ENCODE measurements at places on chromosomes 6 and 20.

DNA sequence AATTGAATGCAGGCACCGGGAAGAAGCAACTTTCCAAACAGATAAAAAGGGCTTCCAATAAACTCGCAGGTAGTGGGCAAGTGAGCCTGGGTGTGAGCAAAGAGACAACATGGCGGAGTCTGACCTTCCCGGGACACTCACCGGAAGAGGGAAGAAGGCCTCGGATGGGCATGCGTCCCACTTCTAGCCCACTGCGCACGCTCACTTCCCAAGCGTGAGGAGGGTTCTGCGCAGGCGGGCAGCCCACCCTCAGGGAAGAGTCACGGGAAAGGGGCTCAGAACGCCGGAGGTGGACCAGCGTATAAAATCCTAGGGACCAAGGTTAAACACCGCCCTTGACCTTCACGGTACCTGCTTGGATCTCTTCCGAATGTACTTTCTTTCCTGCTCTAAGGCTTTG lies 95.5 kb upstream of the AFDN start:
- no peak for DNase-seq

GRCh38 chr20:51495921-51496545 lies 46.5 kb downstream of the NFATC2 start:
- DNase-seq: no peak

DNA sequence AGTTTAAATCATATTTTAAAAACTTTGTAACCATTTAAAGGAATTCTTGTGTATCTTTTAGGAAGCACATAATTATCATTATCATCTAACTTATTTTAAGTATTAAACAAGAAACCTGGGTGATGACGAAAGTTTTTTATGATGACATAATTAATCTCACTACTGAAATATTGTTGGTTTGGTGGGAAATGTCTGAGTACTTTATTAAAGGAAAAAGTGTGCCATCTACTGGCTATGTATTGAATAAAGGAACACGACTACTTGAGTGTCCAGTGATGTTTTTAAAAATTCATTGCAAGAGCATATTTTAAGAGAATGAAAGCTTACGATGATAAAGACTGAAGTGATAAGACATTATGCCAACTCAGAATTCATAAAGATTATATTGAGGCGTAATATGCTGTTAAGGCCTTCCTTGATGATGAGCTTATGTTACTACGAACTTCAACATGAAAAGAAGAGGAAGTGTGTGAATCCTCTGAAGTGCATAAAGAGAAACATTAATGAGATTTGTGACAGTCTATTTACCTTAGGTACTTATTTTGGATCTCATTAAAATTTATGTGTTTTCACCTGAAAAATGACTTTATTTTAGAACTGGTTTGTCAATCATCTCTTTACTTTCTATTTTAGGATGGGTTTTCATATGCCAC lies 12.0 kb upstream of the TRMT11 start:
- no peak for DNase-seq

GRCh38 chr6:22929311-22929985 lies 360.1 kb downstream of the HDGFL1 start:
- DNase-seq: no peak

DNA sequence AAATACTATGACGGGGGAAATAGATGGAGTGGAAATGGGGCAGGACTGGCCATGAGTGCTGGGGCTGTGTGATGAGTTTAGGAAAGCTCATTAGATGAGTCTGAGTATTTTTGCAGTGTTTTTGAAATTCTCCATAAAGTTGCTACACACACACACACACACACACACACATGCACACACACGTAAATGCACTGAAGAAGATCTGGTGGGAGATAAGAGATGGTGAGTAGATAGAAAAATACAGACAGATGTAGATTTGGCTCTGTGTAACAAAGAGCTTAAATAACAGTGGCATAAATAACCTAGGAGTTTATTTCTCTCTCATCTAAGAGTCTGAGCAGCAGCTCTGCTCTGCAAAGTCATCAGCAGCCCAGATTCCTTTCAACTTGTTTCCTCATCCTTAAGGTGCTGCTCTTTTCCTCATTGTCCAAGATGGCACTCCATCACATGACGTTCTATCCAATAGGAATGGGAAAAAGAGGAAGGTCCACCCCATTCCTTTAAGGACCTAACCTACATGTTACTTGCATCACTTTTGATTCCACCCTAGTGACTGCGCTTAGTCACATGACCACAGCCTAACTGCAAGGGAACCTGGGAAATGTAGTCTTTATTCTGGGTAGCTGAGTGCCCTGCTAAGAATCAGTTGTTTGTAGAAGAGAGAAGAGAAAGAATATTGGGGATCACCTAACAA lies 76.4 kb downstream of the EYA2 start:
- DNase-seq: peak; percentile 32

DNA sequence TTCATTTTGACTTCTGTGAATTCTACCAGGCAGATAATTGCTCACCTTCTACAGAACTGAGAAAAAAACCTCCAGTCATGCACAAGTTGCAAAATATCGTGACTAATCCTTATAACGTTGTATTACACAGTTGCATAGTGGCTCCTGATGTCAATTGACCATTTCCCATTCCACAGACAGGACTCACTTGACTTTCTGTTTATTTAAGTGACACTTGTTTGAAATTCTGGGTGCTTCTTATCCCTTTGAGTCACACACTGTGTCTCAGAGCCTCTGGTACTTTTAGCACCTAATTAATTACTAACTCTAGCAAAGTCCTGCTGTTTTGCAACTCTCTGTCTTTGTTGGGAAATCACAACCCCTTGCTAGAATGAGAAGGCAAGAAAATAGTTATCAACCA lies 16.2 kb upstream of the RSPO3 start:
- peak; percentile 14 for DNase-seq

DNA sequence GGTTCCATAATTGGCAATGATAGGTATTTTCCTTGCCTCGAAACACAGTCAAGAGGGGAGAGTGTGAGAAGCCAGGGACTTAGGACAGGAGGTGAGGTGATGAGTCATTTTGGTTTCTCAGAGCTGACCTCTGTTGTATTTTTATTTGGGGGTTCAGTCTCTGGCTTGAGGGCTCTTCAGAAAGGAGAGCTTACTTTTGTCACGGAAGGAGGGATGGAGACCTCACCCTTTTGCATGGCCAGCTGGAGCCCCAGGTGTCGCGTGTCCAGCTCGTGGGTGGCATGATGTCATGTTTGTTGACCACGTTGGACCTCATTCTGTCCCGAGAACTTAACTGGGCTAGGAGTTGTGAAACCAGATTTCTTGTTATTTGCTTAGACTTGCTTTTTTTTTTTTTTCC lies 293.9 kb downstream of the QKI start:
- no peak for DNase-seq

- DNase-seq: no peak
Measured at GRCh38 chr6:134948691-134949090, 1.2 kb downstream of the ALDH8A1 start.

GRCh38 chr6:6399568-6399967 lies 79.1 kb upstream of the F13A1 start:
- DNase-seq: no peak

DNA sequence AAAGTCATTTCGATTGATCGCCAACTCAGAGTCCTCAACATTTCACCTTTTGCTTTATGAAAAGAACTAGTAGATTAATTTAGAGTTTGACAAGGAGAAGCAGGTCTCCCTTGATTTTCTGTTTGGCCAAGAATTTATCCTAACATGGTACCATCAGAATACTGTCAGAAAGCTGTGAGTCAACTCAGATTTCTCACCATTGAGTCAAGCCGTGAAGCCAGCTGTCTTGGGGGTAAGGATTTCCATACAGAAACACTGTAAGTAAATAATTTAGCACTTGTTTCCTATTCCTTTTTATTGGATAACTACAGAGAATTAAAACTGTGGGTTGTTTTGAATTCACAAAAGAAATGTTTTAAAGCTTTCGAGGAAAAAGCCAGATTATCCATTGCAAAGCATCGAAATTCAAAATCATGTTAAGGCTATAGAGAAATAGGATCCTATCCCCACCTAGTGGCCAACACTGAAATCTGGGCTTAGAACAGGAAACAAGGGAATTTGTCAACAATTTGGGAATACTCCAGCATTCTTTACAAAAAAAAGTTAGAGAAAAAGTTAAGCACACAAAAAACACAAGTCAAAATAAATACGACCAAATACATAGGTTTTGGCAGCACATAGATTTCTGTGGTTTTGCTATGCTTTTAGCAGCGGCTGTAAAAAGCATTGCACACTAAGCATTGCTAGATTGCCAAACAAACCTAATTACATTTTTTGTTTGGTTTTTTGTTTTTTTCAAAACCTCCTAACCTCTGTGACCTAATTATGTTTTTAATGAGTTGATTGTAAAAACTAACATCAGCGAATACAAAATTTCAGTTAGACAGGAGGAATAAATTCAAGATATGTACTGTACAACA lies 44.2 kb downstream of the COL11A2 start:
- peak; percentile 36 for DNase-seq

DNA sequence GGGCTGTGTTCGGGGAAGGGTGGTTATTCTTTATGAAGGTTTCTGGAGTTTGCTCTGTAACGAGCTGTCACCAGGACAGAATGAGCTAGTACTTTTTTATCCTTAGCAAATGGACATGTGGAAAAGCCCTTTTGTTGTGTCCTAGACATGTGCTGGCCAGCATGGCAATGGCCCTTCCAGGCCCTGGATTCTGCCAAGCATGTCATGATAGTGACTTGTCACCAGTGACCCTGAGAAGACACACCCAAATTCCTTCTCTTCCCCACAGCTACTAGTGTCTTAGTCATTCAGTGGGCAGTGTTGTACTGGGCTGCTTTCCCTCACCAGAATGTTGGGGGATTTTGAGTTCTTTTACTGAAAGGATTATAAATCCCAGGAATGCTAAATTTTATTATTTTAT lies 74.0 kb upstream of the XRN2 start:
- DNase-seq: no peak

DNA sequence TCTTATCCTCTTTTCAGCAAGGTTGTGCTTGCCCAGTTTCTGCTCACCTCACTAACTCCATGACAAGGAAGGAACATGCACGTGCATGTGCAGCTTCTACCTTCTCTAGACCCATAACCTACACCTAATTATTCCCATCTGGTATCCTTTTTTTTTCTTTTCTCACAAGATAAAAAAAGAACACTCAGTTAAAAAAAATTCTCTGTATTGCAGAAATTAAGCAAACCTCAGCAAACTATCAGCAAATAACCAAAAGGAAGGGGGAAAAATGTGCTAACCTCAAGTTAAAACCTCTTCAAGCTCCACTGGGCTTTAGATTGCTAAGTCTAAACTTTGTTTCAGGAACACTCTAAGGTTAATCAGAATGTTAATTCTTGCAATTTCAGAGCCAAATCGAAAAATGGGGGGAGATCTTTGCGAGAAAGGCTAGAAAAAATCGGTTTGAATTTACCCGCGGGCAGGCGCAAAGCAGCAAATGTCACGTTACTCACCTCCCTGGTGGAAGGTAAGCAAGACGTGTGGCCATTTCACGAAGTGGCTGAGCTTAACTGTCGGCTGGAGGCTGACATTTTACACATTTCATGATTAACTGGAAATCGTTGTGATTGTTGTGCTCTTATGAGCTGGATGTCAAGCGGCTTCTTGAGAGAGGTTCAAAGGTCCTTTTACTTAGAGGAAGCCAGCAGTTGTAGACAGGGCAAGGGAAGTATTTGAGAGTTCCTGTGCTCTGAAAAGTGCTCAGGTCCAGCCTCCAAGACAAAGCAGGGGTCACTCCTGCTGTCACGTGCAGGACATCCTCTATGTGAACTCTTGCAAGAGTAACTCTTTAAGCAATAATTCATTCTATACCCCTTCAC lies 19.1 kb downstream of the TFAP2B start:
- DNase-seq: no peak

GRCh38 chr20:5913166-5913565 lies 37.2 kb downstream of the TRMT6 start:
- DNase-seq: no peak

DNA sequence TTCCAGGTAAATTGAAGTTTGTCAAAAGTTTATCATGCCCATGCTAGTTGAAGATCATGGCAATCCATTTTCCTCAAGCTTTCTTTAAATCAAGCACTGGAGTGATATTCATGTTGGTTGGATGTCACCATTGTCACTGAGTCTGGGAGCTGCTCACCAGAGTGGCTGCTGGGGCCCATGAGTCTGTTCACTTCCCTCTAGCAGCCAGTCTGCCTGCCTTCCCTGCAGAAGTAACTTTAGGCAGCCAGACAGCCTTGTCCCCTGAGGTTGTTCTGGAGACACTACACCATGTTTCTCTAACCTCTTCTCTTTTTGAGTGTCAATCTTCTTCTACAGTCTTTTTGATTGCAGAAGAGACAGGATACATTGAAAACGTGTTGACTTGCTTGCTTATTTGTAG lies 5.5 kb downstream of the SIRT5 start:
- no peak for DNase-seq

GRCh38 chr6:18467741-18468502 lies 80.8 kb downstream of the RNF144B start:
- DNase-seq: no peak

DNA sequence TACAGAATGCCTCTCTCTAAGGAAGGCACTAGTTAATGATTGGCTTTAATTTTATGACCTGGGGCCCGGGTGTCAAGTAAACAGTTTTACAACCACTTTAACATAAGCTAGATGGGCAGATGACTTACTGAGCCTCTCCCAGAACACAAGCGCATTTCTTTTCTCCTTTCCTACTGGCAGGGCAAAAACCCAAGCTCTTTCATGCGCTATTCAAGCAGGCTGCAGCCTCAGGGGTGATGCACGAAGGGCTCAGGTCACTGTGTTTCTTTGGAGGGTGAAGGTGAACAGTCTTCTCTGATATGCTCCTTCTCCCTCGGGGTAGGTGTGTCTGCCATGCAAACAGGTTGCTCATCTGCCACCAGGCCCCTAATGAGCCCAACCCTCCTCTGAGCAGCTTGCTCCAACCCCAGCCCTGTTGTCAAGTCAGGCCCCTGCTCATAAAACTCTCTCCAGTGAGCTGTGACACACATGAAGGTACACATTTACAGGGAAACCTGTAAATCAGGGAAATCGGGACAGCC lies 73.5 kb upstream of the CDH4 start:
- no peak for DNase-seq

GRCh38 chr20:20334489-20334888 lies 33.4 kb upstream of the INSM1 start:
- no peak for DNase-seq

- DNase-seq: no peak
Measured at GRCh38 chr20:15916623-15917022, 656.6 kb downstream of the KIF16B start.

DNA sequence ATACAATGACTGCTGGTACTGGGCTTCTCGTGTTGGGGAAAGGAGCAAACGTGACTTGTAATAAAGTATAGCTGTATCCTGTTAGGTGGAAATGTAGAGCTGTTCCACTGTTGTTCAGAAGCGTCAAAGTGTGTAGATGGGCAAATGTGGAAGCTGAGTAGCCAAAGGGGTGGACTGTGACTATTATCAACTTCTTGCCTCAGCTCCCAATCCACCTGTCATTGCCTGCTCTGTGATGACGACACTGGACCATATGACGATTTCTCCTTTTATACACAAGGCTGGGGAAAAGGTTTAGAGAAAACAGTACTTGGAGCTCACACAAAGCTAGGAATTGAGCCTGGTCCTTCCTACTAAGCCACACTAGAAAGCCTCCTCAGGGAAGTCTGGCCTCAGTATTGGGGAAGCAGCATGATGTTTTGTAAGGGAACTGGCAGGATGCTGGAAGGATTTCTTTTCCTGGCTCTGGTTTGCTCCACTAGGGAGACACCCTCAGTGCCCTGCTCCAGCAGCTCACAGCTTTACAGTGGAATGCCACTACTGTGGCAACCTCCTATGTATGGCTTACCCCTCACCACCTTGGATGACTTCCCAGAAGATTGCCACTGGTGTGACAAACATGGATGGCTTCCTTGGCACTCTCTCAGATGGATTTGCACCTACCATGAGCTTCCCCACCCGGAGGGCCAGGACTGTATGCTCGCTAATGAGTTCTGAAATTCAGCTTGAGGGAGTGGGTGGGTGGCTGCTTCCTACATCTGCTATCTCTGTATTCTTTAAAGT lies 20.0 kb downstream of the CD164 start:
- no peak for DNase-seq

GRCh38 chr6:39322306-39322850 lies at the start of gene KCNK16:
Gene KCNK16 (minus strand): TSS chr6:39322702. CDS start chr6:39322540, 162 bp downstream.
- no peak for DNase-seq

All from CD4-positive, alpha-beta T cell treated with Interferon alpha-2 for 1 hour (primary cell).